ENCODE measurements at places on chromosomes 3 and 15.

GRCh38 chr3:158532099-158532734, 38.8 kb upstream of the MLF1 start:
- DNase-seq, result no peak

DNA sequence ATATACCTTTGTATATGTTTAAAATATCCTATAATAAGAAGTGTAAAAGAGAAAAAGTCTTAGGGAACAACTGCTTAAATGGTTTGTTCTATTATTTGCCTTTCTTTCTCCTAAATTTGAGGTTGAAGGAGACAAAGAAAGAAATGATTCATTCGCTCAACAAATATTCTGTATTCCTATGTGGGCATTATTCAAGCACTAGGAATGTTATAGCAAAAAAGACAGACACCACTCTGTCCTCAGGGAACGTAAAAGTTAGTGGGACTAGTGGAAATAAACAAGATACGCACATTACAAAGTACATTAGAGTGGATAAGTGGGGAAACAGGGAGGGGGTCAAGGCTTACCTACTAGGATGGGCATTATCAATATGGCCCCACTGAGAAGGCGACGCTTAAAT, 332.2 kb downstream of the LPP start:
- no peak for DNase-seq

GRCh38 chr15:29600262-29600661, 222.0 kb downstream of the TJP1 start:
- DNase-seq, result no peak

GRCh38 chr3:179021119-179021903, 50.3 kb downstream of the ZMAT3 start:
- DNase-seq, result no peak

DNA sequence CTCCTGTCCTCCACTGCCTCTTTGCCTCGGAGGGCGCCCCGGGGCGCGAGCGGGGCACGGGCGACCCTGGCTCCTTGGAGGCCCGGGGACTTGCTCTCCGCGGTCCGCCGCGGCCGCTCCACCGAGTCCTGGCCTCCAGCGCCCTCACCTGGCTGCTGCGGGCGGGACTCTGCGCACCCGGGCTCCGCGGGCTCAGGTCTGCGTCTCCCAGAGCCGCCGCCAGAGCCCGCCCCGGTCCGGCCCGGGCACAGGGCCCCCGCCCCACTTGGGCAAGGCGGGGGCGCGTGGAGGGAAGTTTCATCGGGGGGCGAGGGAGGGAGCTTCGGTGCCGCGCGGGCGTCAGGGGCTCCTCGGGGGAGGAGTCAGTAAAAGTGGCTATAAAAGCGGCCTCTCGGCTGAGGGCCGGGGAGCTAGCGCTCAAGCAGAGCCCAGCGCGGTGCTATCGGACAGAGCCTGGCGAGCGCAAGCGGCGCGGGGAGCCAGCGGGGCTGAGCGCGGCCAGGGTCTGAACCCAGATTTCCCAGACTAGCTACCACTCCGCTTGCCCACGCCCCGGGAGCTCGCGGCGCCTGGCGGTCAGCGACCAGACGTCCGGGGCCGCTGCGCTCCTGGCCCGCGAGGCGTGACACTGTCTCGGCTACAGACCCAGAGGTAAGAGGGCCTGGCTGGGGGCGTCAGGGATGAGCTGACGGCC, at the start of gene CEMIP:
CEMIP (plus strand) TSS at position 407 of the 694 bp plus-strand sequence. CDS start 94,510 bp downstream, outside the sequence.
- DNase-seq, result no peak

DNA sequence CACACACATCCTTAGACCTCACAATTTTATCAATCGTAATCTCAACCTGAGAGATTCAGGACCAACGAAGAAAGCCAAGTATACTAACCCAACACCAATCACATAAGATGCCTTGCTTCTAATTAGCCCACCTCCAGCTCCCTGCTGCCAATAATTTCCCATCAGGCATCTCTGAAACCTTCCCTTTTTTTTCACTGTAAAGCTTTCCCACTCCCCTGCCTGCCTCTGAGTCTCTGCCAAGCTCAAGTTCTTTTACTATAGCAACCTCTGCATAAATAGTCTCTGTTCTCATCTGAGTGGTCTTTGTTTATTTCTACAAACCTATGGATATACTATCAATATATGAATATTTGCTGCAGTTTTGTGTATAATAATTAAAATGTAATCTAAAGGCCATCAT, 86.5 kb downstream of the PIK3CB start:
- DNase-seq, result no peak

DNA sequence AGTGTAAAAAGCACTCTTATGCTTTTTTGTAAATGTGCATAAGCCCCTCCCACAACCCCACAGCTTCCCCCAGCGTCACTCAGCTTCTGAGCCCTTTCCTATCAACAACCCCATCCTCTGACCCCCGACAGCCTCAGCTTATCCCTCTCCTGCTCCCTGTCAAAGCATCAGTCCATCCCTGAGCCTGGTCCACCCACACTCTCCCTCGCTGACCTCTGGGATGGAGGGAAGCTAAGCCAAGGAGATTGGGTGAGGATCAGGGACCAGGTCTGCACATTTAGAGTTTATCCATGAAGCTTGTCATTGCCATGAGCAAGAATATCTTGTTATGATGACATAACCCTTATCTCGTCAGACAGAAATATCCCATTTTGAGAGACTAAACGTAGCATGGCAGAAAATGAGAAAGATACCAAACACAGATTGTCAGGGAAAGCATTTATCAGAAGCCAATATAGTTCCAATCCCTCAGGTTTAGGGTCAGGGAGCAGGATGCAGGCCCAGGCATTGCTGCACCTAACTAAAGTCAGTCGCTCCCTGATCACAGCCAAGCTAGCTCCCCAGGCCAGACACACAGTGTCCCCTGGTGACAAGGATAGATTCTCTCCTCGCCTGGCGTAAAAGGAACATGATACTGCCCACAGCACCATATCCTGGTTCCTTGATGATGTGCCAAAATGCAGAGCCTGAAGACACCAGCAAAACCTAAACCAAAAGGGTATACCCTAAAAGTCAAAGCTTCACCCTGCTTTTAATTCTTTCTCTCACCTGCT, 66.9 kb downstream of the DCLK3 start:
- no peak for DNase-seq

GRCh38 chr15:89704411-89704810, 13.8 kb downstream of the WDR93 start:
- DNase-seq, result no peak

DNA sequence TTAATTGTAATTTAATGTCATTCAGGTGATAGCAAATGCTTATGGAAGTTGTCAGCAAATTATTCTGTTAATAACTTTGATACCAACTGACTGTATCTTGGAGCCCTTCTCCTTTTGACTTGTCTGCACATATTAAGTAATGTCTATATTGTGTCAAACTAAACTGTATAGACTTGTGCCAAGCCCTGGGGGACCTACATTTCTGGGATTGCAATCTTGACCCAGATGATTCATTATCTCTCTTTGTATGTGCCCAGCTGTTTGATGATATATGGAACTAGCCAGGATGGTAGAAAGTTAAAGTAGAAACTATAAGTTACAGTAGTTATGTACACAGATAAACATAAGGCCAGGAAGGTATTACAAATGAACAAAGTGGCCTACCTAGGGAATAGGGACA, 402.8 kb upstream of the RARB start:
- DNase-seq, result no peak

- DNase-seq, result no peak
These were observed 724 bp downstream of the RPSA start for GRCh38 chr3:39407259-39407629.

- no peak for DNase-seq
These were observed 144.7 kb upstream of the GADL1 start for GRCh38 chr3:31039145-31039544.

- no peak for DNase-seq
These were observed 12.4 kb upstream of the ZMAT3 start for GRCh38 chr3:179083977-179084376.

GRCh38 chr3:53581671-53582070, 87.3 kb downstream of the CACNA1D start:
- DNase-seq, result no peak

DNA sequence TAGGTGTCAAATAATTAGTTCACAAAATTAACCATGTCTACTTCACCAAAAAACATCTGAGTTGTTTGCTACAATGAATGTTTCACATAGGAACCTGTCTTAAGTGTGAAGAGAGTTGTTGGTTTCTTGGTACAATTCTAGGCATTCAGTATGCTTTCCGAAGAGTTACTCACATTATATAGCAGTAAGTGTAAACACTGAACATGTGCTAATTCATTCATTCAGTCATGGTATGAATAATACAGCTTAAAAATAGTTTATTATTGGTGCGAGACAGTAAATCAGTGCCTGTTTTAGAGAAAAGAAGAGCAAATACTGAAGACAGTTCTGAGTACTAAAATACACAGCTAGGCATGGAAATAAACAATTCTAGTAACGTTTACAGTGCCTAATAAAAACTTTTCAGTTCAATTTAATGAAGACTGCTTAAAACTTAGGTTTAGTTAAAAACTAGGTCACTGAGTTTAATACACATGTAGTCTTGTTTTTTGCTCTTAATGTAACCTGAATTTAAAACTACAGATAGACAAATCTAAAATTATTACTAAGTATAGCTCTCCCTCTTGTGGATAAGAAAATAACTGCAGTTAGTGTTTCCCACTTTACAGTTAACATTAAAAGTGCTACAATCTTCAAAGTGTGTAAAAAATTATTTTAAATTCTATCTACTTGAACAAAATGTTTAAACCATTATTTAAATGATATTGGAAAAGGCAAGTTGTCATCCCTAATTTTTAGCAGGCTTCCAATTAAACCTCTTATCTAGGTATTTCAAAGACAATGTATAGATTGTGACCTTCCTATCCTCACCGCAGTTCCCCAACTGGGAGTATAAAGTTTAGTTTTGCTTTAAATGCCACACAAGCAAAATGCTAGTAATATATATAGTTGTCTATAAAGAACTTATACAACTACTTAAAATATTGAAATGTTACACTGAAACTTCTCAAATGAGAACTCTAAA, 20.1 kb upstream of the ZCWPW2 start:
- no peak for DNase-seq

GRCh38 chr3:145355206-145355605, 805.8 kb downstream of the PLOD2 start:
- no peak for DNase-seq

- no peak for DNase-seq
These were observed 35.8 kb downstream of the GLDN start for GRCh38 chr15:51377038-51377786.

GRCh38 chr3:12060139-12060845, 56.1 kb downstream of the SYN2 start:
- no peak for DNase-seq

DNA sequence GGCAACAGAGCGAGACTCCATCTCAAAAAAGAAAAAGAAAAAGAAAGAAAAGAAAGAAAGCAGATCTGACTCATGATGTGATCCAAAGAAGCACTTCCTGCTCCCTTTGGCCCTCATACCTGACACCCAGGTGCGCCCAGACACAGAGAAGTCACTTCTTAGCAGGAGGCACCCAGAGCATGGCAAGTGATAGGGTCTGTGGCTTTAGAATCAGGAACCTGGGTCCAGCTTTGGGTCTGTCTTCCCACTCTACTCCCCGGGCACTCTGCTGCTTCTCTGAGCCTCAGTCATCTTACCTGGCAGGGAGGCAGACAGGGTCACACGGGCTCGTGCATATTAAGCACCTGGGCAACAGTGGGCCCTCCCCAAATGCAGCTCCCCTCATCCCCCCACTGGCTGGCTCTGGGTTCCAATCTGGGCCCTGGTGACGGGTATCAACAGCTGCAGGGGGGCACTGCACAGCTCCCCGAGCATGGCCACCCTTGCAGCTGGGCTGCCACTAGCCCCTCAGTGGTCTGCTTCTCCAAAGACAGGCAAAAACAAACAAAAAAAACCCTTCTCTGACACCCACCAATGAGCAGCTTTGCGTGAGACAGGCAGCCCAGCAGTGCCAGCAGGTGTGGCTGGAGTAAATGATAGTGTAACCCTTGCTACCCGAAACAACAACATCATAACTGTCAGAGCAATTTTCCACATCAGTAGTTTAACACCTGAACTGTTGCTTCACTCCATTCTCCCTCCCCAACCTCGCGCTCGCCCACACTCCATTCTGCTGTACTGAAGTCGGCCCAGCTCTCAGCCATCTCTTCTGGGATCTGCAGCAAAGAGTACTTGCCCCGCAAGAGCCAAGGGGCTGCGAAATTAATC, 99.8 kb downstream of the MEGF11 start:
- no peak for DNase-seq

DNA sequence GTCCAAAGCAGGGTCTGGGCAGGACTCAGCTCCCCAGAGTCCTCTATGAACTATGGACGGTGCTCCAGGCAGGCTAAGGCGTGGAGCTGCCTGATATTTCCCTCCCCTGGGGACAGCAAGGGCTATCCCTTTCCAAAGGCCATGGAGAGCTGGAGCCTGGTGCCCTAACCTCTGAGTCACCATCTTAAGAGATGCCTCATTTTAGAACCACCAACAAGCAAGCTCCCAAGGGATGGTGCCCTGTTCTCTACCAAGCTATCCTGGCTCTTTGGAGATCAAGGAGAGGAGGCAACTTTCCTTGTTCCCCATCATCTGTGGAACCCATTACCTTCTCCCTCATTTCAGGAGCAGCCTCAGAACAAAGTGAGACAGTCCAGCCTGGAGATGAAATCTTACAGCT, 15.7 kb downstream of the STARD5 start:
- no peak for DNase-seq

DNA sequence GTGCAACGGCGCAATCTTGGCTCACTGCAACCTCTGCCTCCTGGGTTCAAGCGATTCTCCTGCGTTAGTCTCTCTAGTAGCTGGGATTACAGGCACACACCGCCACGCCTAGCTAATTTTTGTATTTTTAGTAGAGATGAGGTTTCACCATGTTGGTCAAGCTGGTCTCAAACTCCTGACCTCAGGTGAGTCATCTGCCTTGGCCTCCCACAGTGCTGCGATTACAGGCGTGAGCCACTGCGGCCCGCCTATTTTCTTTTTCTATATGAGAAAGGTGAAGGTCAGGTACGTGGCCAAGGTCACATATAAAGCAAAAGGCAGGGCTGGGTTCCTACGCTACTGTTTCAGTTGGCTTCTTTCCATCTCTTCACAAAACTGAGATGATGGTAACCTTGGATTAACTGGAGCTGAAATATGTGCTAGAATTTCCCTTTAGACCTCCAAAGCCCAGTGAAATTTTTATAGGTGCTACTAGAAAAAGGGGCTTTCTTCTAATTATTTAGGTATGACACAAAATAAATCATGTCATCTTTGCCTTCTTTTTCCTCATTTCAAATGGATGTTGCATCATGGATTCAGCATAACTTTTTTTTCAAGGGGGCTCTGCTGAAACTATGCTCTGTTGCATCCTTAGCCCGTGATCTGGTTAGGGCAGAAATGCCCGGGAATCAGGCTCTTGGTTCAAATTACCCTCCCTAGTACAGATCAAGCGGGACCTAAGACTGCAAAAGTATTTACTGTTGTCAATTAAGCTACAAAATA, 68.5 kb downstream of the MYO1E start:
- DNase-seq, result no peak

DNA sequence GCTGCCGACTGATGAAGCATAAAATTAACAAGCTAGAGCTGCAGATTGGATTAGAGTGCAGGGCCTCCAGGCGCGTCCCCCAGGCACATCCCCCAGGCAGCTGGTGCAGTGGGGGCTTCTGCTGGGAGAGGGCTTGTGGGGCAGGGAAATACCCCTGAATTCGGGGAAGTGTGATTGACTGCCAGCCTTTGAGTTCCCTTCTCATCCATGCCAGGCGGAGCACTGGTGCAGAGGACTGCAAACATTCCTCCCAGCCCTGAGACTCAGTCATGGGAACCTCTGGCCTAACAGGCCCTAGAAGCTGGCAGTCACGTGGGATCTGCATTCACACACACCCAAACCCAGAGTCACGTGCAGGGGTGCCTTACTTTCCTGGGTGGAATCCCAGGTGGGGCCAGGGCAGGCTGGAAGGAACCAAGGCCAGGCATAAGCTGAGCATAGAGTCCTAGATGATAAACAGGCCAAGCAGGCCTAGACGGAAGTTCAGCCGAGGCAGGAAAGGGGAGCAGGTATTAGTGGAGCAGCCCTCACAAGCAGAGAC, 46.2 kb upstream of the SEC22A start:
- DNase-seq, result no peak

Data from activated CD8-positive, alpha-beta memory T cell treated with anti-CD3 and anti-CD28 coated beads for 1 hour (primary cell).